H4 (cell line): ENCODE measurements at places on chromosomes 7 and 10.

- DNase-seq: no peak
Measured at GRCh38 chr7:92313055-92313454, 67.3 kb downstream of the ANKIB1 start.

DNA sequence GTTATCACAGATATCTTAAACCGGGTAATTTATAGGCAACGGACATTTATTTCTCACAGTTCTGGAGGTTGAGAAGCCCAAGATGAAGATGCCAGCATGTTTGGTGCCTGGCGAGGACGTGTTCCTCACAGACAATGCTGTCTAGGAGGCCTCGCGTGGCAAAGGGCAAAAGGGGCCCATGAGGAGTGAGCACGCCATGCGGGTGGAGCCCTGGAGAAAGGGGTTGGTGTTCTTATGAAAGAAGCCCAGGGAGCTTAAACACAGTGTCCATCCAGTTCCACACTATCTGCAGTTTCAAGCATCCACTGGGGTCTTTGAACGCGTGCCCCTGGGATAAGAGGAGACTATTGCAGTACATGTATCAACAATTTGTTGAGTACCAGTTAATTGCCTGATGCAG lies 51.4 kb downstream of the CXCL12 start:
- no peak for DNase-seq

DNA sequence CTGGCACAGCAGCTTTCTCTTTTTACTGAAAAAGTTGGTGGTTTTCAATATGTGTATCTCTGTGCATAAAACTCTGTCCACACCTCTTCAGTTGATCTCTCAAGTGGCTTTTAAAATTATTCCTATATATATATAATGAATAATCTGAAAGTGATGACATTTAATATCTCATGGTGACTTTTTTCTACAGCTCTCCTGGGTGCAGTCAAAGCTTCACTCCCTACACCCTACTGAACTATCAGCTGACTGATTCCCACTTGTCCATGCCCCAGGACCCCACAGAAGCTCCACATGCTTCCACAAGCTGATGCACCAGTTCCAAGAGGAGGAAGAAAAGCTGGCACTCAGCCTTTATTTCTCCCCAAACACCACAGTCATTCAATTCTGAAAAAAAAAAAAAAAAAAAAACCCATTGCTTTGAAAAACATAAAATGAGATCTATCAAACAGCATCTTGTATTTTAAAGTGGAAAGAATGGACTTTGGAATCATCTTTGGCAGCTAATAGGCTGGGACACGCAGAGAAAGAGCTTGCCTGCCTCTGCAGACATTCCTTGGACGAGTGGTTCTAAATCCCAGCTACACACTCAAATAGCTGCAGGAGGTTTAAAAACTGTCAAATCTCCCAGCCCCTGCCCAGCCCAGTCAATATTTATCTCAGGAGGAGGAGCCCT lies 75.3 kb upstream of the GDF10 start:
- no peak for DNase-seq

- no peak for DNase-seq
Measured at GRCh38 chr10:104054430-104054829, 31.2 kb downstream of the COL17A1 start.

DNA sequence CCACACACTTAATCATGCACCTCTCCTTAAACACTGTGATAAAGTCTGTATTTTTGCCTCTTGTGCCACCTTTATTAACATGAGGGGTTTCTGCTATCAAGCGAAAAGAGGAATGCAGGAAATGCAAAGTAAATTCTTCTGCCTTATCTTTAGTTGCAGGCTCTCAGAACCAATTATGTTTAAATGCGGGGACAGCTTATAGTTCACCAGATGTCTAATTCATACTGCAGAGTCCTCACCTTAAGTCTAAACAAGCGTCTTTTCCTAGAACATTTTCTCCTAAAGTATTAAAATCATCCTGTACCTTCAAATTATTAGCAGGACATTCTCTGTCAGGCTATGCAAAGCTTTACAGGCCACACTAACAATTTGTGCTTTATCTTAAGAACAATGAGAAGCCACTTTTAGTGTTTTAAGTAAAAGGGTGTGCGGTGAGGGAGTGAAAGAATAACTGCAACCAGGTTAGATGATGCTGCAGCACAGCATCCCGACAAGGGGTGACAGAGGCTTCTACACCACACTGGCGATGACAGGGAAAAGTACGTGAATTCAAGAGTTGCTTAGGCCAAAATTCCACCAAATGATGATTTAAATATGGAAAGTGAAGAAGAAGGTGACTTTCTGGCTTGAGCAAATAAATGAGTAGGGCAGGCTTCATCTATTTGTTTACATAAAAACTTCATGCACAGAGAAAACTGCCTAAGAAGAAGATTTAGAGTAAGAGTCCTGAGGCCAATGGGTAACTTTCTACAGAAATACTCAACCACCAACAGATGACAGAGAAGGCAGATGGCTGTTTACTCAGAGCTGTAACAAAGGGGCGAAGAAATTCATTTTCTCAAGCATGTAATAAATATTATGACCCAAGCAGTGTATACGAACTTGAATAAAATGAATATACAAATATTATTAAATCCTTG lies 36.0 kb downstream of the EZH2 start:
- DNase-seq: no peak

GRCh38 chr10:10017716-10018115 lies 1000.0 kb upstream of the CELF2 start:
- no peak for DNase-seq

DNA sequence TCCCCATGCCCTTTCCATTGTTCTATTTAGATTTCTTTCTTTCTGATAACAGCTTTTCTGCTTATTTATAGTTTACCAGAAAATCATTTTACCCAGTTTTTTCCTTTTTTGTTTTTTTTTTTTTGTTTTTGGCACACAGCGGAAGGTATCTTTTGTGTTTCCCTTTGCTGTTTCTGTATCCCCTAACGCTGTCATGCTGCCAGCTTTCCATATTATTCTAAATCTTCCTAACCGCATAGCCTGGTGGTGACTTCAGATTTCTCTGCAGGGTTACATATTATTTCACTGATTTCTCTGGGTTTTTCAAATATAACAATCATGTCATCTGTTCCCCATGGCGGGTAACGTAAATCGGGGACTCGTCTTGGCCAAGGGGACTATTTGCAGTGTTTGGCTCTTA lies 4.0 kb upstream of the SLC29A4 start:
- no peak for DNase-seq
